ENCODE measurements at places on chromosomes 3 and 15.

GRCh38 chr15:66850996-66851310, 148.9 kb downstream of the SMAD6 start:
- no peak for DNase-seq

GRCh38 chr15:44028349-44028748, 166.7 kb downstream of the FRMD5 start:
- no peak for DNase-seq

DNA sequence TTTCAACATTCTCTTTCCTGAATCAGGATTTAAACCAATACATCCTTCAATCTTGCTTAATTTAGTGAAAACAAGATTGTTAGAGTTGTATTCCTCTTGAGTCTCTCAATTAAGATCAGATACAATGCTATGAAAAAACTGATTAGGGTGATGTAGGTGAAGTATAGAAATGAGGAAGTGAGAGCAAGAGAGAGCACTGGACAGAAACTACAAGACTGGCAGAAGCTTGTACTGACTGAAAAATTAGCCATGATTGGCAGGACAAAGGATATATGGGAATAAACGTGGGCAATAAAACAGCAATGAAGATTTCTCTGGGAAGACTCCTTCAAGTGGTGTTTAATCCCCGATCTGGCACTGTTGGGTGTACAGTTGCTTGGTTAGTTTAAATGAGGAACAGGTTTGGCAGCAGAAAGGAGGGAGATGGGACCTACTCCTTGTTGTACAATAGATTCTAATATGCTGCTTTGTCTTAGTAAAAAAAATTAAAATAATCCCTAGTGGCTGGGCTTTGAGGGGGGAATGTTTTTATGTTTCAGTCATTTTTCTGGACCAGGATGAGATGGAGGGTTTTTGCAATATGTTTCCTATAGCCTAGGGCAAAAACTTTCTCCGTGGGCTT, 252.7 kb downstream of the SLC9A9 start:
- no peak for DNase-seq

DNA sequence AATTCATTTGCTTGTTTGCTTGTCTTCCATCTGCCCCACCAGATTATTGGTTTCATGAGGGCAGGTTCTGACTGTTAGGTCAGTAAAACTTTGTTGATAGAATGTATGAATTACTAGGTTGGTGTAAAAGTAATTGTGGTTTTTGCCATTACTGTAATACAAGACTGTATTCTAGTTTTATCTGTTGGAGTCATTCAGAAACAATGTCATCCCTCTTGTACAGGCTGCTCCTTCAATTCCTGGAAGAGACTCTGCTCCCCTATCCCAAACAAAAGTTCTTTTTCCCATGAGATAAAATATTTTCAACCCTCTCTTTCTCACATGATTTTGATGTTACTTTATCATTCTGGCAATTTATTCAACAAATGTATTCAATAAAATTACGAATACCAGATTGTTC, 115.0 kb downstream of the CHST2 start:
- DNase-seq: no peak

DNA sequence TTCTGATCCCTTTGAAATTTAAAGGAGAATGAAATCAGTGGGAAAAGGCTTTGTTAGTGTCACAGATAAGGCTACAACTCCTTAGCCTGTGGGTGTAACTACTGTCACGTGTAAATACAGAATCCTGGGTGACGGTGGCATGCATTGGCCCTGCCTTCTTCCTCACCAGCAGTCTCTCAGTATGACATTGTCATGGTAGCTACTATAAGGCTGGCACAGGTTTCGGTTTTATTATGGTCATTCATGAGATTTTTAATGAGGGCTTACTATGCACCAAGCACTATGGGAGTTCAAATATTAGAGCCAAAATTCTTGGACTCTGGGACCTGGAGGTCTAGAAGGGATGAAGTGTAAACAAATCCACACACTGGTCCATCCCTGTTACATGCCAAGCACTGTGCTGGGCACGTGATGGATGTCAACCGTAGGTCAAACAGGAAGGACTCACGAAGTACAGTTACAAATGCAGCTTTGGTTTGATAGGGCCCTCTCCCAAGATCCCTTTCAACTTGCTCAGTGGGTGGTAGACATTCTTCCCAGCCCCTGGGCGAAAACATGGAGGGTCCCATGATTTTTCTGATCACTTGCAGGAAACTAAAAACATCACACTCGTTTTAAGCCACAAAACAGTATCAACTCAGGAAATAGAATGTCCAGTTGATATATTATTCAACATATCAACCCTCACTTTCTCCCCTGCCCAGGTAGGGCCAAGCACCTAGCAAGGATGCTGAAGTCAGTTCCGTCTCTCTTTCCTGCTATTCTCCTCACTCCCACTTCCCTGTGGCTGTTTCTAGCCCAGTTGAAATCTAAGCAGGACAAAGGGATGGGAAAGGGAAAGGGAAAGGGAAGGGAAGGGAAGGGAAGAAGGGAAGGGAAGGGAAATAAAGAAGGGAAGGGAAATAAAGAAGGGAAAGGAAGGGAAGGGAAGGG, 25.3 kb downstream of the BFSP2 start:
- no peak for DNase-seq

- DNase-seq: no peak
Measured at GRCh38 chr15:75902129-75902557, 1.5 kb upstream of the FBXO22 start.
